Spinal cord (tissue), 10 donors: ENCODE measurements at places on chromosomes 1 and 21.

- no peak for DNase-seq
Observed at GRCh38 chr1:35656148-35656862, 15.0 kb upstream of the PSMB2 start.

GRCh38 chr1:59041646-59042277 lies 255.1 kb upstream of the FGGY start:
- DNase-seq: no peak

DNA sequence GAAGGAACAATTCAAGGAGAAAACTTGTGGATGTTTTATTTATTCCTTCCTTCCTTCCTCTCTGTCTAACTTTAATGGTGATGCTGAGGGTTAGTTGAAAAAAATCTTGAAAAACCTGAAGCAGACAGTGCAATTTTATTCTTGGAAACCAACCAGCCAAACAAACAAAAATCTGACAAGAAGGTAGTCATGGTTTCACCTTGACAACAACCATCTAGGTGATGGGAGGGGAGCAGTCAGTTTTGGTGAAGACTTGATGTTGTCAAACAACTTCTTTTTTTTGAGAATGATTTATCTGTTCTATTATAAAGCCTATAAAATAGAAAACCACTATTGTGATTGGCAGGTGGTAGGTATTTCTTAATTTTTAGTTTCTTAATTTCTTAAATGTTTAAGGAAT lies 92.4 kb upstream of the GPR88 start:
- no peak for DNase-seq

GRCh38 chr1:38088366-38088765 lies 41.8 kb upstream of the POU3F1 start:
- DNase-seq: no peak

DNA sequence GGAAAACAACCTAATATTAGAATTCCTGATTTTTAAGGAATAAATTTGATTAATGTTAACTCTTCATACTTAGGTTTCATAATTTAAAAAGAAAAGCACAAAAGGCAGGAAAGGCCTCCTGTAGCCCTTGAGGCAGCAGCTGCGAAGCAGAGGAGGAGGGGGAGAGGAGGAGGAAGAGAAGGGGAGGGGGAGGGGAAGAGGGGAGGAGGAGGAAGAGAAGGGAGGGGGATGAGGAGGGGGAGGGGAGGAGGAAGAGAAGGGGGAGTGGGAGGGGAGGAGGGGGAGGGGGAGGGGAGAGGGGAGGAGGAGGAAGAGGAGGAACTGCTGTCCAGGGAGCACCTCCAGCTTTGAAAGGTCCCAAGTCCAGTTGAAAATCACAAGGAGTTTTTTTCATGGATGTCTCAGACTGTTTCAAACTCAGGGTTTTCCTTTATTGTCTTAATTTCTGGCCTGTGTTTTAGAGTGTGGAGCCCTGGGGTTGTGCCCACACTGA lies 35.1 kb upstream of the DIP2A start:
- no peak for DNase-seq

GRCh38 chr1:89999208-89999607 lies 4.3 kb downstream of the ZNF326 start:
- DNase-seq: no peak

DNA sequence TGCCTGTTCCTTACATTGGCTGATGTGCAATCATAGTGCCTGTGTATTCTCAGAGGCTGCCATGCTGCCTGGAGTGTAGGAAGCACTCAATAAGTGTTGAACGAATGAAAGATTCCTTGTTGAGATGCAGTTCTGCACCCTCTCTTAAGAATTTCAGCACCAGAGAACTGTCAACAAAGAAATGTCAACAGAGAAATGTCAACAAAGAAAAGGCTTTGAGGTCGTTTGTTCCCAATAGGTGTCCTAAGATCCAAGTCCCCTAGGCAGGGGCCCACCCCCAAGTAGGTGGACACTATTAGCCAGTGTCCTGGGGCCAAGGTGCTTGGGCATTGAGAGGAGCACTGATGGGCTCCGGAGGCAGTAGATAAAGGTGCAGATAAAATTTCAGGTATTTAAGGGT lies 12.6 kb downstream of the KCND3 start:
- DNase-seq: no peak

DNA sequence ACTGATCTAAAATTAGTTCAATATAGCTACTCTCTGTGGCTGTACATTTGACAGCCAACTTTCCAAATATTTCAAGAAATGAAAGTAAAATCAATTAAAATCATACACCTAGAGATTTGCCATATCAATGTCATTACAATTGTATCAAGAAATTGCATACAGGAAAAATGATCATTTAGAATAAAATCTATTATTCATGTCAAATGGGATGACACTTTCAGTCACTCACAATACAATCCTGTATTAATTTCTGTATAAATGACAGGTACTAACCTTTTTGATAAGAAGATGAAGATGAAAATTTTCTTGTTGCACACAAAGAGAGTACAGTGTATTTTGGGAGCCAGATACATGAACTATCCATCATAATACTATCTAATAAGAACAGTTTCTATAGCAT lies 1588.9 kb upstream of the PRMT6 start:
- no peak for DNase-seq

- no peak for DNase-seq
Observed at GRCh38 chr1:156464825-156465452, 35.6 kb downstream of the MEF2D start.

DNA sequence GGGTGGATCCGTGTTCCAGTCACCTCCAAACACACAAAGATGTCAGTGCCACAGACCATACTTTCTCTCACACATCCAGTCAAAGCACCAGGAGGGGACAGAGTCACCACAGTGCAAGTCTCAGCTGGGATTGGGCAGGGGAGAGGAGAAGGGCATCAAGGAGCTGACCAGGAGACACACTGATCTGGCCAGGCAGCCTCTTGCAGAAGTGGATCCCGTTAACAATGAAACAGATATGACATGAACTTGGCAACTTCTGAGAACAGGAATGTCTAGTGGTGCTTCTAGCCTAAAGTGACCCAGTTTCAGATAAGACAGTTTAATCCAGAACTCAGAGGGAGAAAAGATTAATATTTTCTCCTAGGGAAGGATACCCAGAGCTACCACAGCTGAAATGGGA lies 71.0 kb downstream of the HIVEP3 start:
- no peak for DNase-seq

GRCh38 chr1:101284021-101284420 lies 47.2 kb downstream of the S1PR1 start:
- DNase-seq: no peak

DNA sequence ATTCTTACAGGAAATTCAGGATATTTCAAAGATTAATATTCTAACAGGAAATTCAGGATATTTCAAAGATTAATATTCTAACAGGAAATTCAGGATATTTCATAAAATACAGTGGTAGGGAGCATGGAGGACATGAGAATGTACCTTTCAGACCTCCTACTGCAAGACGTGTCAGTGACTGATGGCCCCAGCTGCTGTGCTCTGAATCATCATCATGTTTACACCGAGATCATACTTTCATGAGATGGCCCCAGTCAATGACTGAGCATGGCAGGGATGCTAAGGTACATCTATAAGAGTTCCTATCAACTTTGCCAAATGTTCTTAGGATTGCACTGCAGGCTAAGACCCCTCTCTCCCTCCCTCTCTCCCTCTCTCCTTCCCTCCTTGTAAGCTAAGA lies 69.0 kb downstream of the HFM1 start:
- no peak for DNase-seq

GRCh38 chr1:150578272-150579109 lies 919 bp downstream of the MCL1 start:
- DNase-seq: no peak

DNA sequence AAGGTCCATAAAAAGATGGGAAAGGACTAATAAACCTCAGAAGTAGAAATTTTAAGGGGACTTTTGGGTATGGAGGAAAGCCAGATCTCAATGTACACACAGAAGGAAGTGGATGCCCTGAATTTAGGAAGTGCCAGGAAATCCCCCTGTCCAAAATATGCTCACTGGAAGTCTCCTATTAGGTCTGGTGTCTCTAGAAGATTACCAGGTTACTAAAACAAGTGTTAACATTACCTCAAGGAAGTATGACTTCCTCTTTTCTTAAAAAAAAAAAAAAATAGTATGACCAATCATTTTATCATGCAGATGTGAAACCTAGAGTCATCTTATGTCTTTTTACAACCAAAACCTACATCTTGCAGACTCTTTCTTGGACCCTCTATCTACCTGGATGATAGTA lies 30.7 kb downstream of the CD58 start:
- no peak for DNase-seq

- DNase-seq: no peak
Observed at GRCh38 chr1:29399465-29399864, 163.1 kb downstream of the PTPRU start.

DNA sequence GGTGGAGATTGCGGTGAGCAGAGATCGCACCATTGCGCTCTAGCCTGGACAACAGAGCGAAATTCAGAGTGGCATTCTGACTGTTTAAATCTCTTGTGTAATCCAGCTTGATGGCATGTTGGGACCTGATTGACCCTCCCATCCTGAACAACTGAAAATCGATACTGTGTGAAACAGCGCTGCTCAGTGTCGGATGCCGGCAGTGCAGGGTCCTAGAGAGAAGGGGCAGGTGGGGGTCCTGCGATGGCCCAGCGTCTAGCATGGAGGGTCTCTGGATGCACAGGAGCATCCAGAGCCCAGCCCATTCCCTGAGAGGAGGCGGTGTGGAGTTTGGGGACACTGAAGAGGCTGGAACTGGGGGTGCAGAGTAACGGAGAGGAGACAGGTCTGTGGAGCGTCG lies 15.8 kb downstream of the AGT start:
- no peak for DNase-seq

DNA sequence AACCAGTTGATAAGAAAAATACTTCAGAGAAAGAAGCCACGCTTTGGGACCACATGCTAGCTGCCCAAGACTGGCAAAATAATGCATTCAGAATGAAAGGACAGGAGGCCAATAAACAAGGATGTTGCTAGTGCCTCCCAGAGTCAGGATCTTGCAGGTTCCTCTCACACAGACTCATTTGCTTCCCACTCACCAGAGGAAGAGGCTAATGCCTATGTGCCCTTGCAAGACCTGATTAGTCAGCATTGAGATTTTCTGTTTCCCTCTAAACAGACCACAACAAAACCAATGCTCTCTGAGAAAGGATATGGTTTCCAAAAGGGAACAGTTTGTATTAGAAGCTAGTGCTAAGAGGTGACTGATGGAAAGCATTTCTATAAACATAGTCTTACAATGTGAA lies 85.7 kb downstream of the NRDC start:
- no peak for DNase-seq

- no peak for DNase-seq
Observed at GRCh38 chr1:205275133-205275532, 46.4 kb downstream of the NUAK2 start.

DNA sequence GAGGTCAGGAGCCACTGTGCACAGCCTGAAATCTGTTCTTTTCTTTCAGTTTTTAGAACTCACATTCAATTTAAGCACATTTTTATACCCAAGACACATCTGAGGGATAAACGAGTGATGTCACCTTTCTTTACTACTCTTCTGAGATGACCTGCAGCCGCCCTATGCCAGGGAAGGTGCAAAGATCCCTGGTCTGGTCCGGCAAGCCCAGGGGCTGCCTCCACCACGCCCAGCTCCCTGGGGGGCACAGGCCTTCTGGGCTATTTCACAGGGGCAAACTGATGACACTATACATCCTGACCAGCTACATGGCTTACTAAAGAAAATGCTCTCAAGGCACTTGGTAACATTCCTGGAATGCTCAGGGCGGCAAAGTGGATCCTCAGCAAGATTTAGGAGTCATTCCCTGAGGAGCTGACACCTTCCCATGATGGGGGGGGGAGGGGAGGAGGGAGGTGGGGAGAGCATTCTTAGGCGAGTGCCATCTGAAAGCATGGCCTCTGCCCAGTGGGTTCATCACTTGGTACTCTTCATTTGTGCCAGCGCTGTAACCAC lies 11.3 kb downstream of the MRAP start:
- no peak for DNase-seq

GRCh38 chr1:225545649-225546048 lies 107.3 kb downstream of the ENAH start:
- DNase-seq: no peak

DNA sequence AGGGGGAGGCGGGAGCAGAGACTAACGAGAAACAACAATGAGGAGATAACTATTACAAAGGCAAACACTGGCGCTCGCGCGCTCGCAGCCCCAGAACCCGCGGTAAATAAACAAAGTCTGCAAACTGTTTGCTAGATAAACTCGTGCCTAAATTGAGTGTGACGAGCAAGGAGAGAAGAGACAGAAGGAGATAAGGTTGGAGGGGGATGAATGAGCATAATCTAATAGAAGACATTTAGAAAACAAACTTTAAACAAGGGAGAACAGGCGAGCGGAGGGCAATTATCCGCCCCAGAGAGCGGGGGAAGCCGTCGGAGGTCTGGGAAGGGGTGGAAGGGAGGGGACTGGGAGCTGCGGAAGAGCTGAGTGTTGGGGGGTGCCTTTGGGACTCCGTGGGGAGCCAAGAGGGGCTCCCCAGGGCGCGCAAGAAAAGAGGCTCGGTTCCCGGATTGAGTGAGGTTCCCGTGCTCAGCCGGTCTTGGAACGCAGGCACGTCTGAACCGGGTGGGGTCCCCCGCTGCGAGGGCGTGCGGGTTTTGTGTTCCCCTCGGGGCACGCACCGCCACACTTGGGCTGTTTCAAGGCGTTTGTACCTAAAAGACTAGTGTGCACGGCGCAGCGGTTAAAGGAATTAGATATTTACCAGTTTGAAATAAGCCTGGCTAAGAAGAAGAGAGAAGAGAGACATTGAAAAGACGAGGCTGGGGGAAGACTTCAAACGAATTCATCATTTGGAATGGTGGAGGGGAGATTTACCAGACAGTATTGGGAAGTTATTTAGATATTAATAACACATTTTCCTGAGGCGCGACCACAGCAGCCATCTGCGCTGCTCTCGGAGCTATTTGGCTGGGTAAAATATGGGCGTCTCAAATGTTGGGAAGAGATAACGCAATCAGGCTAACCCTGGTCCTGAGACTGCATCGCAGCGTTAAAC lies 10.6 kb downstream of the PAX7 start:
- no peak for DNase-seq

DNA sequence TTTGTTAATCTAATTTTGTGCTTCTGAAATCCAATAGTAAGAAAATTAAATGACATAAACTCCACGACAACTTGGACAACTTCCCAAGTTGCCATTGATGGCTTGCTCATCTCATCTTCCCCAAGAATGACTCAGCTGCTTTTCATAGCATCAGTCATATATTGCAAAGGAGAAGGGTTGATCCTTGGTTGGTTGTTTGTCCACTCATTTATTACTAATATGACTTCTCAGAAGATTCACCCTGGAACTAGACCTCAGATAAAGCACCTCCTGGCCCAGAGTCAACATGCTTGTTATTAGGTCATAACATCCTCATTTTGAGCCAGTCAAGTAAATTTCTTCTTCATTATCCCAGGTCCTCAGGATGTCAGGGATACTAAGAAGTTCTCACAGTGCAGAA lies 2.3 kb upstream of the LCE3D start:
- no peak for DNase-seq
